ENCODE measurements at places on chromosomes 12 and 14.

DNA sequence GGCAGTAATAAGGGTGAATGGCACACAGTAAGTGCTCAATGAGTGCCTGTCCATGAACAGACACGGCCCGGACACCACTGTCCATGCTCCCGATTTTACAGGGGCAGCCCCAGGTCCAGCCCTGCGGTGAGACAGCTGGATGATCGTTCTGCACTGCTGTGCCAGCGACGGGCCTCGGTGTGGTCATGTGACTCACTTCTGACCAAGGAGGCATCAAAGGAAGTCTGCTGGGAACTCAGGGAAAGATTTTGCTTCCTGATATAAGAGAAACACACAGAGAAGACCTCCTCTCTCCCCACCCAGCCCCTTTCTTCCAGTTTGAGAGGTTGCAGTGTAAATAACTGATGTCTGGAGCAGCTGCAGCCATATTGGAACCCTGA is 126.6 kb downstream of the SCARB1 start:
- 0 out of 2 replicates have a peak overlapping the region, but pooled peaks have one; percentile 1 for H3K4me3 ChIP-seq
- DNase-seq: no peak
- H3K27ac ChIP-seq: peak overlapping the region; percentile 30
- no peaks in the 10 kb centered on the region for H3K36me3 ChIP-seq
- H3K4me1 ChIP-seq: peaks cover 55% of the 10 kb centered on the region

- DNase-seq: no peak
- H3K27ac ChIP-seq: no peak overlapping the region
- H3K27me3 ChIP-seq: no peaks in the 10 kb centered on the region
- H3K36me3 ChIP-seq: no peaks in the 10 kb centered on the region
- H3K4me3 ChIP-seq: no peak overlapping the region
Measured at GRCh38 chr12:64820593-64820992, 3.9 kb upstream of the TBC1D30 start.

DNA sequence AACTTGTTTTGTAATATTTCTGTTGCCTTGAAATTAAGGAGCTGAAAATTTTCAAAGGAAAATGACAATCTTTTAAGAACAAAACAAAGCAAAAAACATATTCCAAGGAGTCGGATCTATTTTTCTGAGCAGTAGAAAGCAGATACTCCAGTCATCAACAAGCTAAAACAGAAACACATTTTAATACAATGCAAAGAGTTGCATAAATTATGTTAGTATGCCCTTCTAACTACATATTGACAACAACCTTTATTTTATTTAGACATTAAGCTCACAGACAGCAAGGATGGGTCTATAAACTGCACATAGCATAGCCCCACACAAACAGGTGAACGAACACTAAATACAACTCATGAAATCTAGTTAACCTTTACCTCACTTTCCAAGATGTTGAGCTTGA is 106.0 kb downstream of the PPP1R12A start:
- no peak overlapping the region for H3K27ac ChIP-seq
- no peaks in the 10 kb centered on the region for H3K36me3 ChIP-seq
- DNase-seq: no peak
- no peak overlapping the region for H3K4me3 ChIP-seq
- H3K27me3 ChIP-seq: no peaks in the 10 kb centered on the region

DNA sequence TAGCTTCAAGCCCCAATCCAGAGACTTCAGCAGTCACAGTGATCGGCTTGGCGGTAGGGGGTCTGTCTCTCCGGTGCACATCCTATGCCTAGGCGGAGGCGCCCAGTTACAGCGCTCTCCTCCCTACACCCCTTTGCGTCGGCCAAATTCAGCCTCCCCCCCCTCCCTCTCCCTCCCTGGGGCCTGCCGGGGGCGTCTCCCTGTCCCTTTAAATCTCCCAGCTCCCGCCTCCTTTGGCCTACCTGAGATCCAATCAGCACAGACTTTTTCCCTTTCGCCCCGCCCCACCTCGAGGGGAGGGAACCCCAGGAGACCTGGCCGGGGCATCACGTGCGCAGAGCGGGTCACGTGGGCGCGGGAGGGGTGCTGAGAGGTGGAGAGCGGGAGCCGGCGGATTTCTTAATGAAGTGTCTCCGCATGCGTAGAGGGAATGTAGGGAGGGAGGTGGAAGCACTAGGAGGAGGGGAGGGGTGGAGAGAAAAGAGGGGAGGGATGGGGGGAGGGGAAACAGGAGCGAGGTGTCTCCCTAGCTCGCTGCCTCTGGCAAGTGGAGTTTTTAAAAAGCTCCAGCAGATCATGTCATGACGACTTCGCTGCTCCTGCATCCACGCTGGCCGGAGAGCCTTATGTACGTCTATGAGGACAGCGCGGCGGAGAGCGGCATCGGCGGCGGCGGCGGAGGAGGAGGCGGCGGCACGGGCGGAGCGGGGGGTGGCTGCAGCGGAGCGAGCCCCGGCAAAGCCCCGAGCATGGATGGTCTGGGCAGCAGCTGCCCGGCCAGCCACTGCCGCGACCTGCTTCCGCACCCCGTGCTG is at the start of gene HOXC13:
HOXC13 (plus strand) TSS at position 506 of the 815 bp plus-strand sequence; CDS start at position 582, 76 bp downstream.
- H3K27ac ChIP-seq: peak within 1 kb of the TSS; percentile 35
- H3K36me3 ChIP-seq: no peaks in the 10 kb centered on the region
- H3K4me1 ChIP-seq: peaks cover 8% of the 10 kb centered on the region
- DNase-seq: peak; percentile 95
- 0 out of 2 replicates have a peak, but pooled peaks cover 3% of the 10 kb centered on the region for H3K27me3 ChIP-seq

DNA sequence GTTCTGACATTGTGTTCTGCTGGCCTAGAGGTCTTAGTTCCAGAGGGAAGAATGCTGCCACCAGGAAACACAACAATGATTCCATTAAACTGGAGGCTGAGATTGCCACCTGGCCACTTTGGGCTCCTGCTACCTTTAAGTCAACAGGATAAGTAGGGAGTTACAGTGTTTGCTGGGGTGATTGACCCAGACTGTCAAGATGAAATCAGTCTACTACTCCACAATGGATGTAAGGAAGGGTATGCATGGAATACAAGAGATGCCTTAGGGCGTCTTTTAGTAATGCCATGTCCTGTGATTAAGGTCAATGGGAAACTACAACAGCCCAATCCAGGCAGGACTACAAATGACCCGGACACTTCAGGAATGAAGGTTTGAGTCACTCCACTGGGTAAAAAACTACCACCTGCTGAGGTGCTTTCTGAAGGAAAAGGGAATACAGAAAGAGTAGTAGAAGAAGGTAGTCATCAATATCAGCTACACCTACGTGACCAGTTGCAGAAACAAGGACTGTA is 852.6 kb downstream of the LRFN5 start:
- no peaks in the 10 kb centered on the region for H3K4me1 ChIP-seq
- no peak overlapping the region for H3K27ac ChIP-seq
- DNase-seq: no peak
- no peaks in the 10 kb centered on the region for H3K27me3 ChIP-seq

DNA sequence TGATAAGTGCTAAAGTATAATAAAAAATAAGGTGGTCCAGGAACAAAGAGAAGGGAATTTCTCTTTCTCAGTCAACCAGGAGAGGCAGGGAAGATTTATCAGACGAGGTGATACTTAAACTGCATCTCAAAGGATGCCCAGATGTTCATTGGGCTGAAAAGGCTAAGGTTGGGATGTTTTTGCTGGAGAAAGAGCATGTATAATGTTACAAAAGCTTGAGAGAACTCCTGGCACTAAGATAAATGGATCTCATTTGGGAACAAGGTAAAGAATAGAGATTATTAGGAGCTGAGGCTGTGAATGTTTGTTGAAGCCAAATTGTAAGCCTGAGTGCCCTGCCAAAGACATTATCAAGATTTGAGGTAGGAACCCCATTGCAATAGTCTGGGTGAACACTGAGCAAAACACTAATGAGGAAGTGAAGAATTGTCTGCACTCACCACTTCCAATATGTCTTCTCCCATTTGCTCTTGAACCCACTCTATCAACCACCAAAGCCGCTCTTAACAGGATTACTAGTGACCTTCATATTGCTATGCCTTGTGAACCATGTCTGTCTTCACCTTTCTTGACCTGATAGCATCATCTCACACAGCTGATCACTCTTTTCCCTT is 149.0 kb upstream of the ARID2 start:
- H3K4me3 ChIP-seq: no peak overlapping the region
- H3K27me3 ChIP-seq: no peaks in the 10 kb centered on the region
- no peak overlapping the region for H3K27ac ChIP-seq
- no peaks in the 10 kb centered on the region for H3K4me1 ChIP-seq

GRCh38 chr12:2941524-2941923 is 17.7 kb upstream of the TEAD4 start:
- no peaks in the 10 kb centered on the region for H3K27me3 ChIP-seq
- H3K27ac ChIP-seq: no peak overlapping the region
- H3K36me3 ChIP-seq: peaks cover 12% of the 10 kb centered on the region

GRCh38 chr14:57797160-57797559 is 68.7 kb downstream of the SLC35F4 start:
- no peaks in the 10 kb centered on the region for H3K27me3 ChIP-seq
- no peaks in the 10 kb centered on the region for H3K4me1 ChIP-seq
- no peak overlapping the region for H3K27ac ChIP-seq
- DNase-seq: no peak
- H3K4me3 ChIP-seq: no peak overlapping the region

DNA sequence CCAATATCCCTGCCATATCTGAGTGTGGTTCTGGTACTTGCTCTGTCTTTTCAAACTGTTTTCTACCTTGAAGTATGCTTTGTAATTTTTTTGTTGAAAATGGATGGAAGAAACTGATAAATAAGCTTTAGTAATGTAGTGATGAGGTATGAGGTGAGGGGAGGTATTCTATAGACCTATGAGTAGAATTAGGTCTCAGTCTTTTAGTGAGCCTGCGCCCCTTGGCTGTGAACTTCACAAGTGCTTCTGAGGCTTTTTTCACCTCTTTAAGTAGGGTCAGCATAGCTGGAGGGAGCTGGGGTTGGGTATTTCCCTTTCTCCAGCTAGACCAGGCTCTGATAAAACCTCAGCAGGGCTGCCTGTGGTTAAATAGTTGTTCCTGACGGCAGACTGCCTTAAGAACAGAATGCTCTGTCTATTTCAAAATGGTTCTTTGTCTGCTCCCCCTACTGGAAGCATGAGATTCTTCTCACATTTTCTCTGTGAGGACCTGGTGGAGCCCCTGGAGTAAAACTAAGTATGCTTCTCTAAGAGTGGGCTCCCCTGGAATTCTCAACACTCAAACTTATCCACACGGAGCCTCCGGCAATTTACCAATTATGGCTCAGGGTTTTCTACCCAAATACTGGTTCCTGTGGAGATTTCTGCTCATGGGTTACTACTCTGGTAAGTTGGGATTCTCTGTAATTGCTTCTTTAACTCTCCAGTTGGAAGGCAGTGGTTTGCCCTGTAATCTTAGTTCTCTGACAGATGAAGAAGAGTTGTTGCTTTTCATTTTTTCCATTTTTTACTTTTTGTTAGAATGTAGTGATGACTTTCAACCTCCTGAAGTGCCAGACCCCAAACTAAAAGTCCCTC is 13.1 kb downstream of the KRT5 start:
- no peak overlapping the region for H3K27ac ChIP-seq
- H3K27me3 ChIP-seq: no peaks in the 10 kb centered on the region
- DNase-seq: no peak
- H3K36me3 ChIP-seq: no peaks in the 10 kb centered on the region
- no peak overlapping the region for H3K4me3 ChIP-seq
- H3K4me1 ChIP-seq: peaks cover 6% of the 10 kb centered on the region

DNA sequence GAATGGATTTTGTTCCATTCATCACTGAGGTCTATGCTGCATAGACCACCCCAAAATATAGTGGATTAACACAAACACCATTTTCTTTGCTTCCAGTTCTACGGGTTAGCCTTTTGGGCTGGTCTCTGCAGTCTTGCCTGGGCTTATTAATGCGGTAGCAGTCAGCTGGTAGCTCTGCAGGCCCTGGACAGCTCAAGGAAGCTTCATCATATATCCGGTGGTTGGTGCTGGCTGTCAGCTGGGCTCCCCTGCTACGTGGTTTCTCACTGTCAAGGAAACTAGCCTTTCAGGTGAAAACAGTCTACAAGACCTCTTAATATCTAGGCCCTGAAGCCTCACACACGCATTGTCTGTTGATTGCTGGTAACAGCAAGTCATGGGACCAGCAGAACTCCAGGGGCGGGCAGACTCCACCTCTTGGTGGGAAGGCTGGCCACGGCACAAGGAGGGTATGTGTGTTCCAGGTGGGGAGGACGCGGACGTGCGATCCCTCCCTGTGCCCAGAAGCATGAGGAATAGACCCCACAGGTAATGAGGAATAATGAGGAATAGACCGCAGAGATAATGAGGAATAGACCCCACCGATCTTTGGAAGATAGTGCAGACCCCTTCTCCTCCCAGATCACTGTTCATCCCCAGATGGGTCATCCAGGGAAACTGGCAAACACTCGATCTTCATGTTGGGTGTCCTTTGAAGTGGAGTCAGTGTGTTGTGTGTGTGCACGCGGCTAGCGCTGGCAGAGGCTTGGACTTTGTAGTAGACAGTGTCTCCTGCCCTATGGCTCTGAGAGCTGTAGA is 13.3 kb downstream of the TSPAN9 start:
- no peaks in the 10 kb centered on the region for H3K4me1 ChIP-seq
- no peak overlapping the region for H3K4me3 ChIP-seq
- no peak overlapping the region for H3K27ac ChIP-seq
- DNase-seq: no peak
- H3K27me3 ChIP-seq: no peaks in the 10 kb centered on the region
- no peaks in the 10 kb centered on the region for H3K36me3 ChIP-seq

DNA sequence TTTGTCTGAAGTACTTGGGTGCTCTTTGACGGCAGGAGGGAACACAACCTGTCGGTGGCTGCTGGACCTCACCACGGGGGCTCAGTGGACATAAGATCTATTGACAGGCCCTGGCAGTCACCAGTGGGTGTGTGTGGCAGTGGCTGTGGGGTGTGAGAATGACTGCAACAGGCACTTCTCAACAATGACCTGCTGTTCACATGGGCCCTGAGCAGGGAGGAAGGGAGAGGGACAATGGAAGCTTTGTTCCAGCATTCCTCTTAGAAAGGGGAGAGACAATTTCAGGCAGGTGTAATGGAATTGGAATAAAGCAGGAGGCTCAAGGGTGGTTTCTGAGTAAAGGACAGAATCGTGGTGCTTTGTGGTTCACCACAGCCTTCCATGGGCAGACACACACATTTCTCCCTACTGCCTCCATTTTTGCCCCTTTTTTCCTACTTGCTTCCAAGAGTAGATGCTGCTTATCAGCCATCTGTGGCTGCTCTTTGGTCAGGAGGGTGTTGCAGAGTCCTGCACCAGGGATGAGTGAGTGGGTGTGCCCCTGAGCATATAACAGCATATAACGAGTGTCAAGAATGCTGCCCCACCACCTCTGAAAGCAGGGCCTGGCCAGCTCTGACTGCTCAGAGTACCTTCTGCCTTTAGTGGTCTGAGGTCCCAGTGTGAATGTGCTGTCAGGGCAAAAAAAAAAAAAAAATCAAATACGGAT is 267.7 kb downstream of the RASSF9 start:
- H3K4me1 ChIP-seq: no peaks in the 10 kb centered on the region
- no peaks in the 10 kb centered on the region for H3K27me3 ChIP-seq

- no peak overlapping the region for H3K27ac ChIP-seq
- no peak for DNase-seq
- H3K4me3 ChIP-seq: no peak overlapping the region
- no peaks in the 10 kb centered on the region for H3K36me3 ChIP-seq
Measured at GRCh38 chr12:21992823-21993222, 51.6 kb upstream of the ABCC9 start.

DNA sequence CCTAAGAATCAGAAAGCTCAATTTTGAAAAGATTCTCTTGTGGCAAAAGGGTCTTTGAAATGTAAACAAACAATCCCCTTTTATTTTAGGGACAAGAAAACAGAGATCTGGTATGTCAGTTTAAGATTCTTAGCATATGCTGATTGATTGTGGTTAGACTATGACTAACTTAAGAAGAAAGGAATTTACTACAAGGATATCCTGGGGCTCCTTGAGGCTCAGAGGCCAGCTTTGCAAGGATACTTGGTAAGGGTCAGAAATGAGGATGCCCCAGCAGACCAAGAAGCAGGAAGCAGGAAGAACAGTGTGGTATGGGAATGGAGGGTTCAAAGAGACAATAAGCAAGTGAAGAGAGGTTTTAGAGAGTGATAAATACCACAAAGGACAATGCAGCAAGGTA is 474.6 kb downstream of the ETNK1 start:
- no peak overlapping the region for H3K4me3 ChIP-seq
- no peaks in the 10 kb centered on the region for H3K36me3 ChIP-seq
- DNase-seq: no peak
- H3K27ac ChIP-seq: no peak overlapping the region
- no peaks in the 10 kb centered on the region for H3K27me3 ChIP-seq

All from HCT116 (cell line).